Kidney epithelial cell (primary cell): ENCODE measurements at places on chromosomes 3 and 15.

GRCh38 chr3:132256989-132257388 lies 60.2 kb upstream of the ACP3 start:
- no peak for DNase-seq

DNA sequence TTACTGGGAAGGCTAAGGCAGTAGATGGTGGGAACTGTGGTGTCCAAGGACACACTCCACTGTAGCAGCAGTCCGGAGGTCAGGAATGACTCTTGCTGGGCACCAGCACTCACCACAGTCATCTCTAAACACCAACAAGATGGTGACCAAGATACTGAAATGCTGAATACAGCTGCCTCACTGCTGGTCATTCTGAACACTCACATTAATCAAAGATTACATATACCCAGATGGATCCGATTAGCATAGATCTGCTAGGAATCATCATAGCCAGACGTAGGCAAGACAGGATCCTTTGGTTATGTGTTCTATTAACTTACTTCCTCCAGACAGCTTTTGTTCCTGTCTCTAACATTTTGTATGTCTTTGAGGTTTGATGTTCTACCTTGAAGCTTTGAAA lies 134.9 kb upstream of the BFSP2 start:
- no peak for DNase-seq

- DNase-seq: no peak
Measured at GRCh38 chr3:63908081-63908736, 4.0 kb downstream of the SCAANT1 start.

- DNase-seq: no peak
Measured at GRCh38 chr3:138908846-138909245, 38.1 kb downstream of the FOXL2 start.

DNA sequence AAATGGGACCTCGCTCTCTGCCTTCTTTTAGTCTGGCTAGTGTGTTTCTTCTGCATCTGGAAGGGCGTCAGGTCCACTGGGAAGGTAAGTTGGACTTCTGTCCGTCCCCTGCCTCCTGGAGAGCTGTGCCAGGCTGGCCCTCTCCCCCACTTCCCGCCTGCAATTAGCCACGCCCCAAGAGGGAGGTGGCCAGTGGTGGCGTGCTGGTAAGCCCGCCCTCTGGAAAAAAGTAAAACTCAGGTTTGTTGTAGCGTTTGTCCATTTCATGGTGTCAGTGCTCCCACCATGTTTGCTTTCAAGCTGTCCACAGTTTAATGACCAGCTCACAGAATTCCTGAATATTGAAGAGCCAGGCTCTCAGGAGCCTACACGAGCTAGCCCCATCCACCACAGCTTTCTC lies 55.6 kb downstream of the SLC6A6 start:
- DNase-seq: no peak

DNA sequence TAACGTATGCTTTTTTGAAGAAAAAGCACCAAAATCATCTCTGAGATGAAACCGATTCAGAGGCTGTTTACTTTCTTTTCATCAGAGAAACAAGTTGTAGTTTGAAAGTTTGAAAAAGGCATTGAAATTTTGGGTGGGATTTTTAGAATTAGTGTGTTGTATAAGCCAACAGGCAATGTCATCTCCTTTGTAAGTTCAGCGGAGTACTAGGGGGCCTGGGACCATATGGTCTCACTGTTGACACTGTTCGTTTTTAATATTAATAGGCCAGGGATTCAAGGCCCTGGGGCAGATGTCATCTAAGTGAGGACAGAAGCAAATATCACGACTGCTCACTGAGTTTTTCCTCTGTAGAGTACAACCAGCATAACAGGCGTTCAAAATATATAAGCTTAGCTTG lies 256.2 kb upstream of the RARB start:
- DNase-seq: no peak

GRCh38 chr15:85316244-85316934 lies 64.0 kb upstream of the AKAP13 start:
- DNase-seq: no peak

- DNase-seq: no peak
Measured at GRCh38 chr3:141330235-141330634, 38.1 kb upstream of the ZBTB38 start.

DNA sequence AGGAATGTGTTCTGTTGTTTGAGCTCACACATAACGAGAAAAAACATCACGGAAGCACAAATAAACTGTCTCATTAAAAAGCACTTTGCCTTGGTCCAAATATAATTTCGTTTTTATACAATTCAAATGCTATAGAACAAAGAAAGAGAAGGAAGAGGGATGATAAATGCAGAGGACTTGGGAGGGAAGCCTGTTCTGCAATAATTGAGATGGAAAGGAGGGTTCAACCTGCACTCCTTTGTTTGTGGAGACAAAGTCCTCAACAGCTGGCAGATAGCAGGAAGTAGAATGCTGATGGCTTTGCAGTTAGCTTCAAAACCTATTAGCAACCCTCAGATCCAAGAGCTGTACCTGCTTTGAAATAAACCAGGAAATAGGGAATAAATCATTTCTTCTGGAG lies 1010.8 kb downstream of the FHIT start:
- DNase-seq: no peak

DNA sequence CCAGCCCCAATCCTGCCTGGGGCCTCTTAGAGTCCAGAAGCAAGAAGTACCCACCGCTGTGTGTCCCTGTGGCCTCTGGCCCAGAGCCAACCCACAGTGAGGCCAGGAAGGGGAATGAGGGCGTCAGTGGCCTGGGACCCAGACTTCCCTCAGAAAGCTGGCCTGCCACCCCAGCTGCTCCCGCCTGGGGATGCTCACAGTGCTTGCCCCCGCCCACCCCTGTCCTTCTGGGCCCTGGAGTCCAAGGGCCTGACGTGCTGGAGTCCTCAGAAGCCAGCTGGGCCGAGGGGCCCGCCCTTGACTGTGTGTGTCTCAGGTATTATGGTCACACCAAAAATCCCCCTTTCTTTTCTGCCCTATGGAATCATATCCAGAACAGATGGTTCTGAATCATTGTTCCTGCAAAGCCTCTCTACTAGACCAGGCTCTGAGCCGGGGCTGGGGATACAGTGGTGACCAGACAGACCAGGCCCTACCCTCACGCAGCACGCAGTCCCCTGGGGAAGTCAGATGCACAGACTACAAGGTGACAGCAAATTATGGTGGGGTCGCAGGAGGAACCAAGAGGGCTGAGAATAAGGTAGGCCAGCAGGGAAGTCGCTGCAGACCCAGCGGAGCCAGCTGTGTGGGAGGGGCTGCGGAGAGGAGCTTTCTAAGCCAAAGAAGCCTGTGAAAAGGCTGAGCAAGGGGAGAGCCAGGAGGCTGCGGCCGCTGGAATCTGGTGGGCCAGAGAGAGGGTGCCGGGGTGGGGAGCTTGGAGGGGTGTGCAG lies 99.1 kb downstream of the VGLL4 start:
- no peak for DNase-seq

- no peak for DNase-seq
Measured at GRCh38 chr15:76155731-76156130, 95.9 kb downstream of the TMEM266 start.

GRCh38 chr3:162842549-162843216 lies 1346.1 kb downstream of the OTOL1 start:
- no peak for DNase-seq

GRCh38 chr3:139430493-139430892 lies 41.0 kb upstream of the COPB2 start:
- DNase-seq: no peak

DNA sequence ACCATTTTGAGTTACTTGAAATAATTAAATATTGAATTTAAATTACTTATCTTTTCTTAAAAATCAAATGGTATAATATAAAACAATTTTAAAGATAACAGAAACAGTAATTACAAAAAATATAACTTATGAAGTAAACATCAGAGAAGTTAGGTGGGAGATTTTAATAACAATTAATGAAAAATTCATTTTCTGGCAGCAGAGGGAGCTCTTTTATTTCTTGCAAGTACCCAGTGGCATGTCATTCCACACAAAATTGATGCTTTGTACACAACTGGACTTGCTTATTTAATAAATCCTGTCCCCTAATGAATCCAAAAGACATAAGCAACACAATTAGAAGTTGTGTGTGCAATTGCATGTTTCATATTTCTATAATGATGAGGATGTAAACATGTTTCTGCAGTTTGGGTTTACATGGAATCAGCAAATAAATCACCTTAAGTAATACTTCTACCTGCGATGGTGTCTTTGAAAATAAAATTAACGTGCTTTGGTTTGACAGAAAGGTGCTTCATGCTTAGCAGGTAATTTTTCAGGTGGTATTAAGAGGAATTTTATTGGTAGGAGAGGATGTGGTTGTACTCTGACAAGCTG lies 861.3 kb downstream of the ZPLD1 start:
- DNase-seq: no peak

DNA sequence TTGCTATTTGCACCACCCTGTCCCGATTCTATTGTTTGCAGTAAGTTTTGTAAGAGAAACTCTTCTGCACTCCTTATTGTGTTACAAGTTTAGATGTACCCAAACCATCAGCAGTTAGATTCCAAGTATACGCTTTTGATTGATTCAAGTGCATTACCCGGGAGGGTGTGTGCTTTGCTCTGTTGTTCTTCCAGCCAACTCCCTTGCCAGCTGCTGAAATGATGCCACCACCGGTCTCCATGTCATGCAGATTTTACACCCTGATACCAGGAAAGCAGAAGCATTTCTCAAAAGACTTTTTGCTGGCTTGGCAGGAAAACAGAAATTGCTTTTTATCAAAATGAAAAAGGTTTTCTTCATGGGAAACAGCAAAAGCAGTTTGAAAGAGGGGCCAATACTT lies 1006.6 kb upstream of the CFAP20DC start:
- no peak for DNase-seq

DNA sequence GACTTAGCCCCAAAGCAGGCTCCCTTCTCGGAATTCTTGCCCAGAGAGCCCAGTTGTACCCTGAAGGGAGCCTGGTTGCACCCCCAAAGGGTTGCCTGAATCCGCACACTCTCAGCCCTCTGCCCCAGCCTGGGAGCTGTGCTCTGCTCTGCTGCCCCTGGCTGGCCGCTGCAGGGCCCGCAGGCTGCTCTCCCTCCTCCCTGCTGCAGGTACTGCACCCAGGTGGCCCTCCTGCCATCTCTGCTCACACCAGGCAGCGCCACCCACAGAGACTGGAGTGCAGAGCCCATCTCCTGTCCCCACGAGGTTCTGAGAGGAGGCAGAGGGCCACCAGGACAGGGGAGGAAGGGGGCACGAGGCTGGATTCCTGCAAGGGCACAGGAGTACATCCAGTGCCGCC lies 134.2 kb upstream of the NSMCE3 start:
- no peak for DNase-seq

GRCh38 chr15:89809093-89809786 lies 5.4 kb downstream of the ANPEP start:
- no peak for DNase-seq

DNA sequence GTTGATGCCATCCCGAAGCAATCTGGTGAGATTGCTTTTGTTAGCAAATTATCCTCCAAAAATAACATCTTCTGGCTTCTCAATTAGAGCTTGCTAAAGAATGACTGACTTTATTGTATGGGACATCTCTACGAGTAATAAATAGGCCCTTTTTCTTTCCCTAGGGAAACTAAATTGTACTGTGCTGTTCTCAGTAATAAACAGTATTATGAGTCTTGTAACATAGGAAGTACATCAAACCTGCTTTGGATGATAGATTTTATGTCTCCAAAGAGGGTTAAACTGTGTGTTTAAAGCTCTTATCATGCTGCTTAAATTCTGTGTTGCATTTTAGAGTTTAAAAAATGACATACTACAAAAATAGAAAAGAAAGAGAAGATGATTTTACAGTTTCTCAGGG lies 153.4 kb upstream of the THRB start:
- no peak for DNase-seq

DNA sequence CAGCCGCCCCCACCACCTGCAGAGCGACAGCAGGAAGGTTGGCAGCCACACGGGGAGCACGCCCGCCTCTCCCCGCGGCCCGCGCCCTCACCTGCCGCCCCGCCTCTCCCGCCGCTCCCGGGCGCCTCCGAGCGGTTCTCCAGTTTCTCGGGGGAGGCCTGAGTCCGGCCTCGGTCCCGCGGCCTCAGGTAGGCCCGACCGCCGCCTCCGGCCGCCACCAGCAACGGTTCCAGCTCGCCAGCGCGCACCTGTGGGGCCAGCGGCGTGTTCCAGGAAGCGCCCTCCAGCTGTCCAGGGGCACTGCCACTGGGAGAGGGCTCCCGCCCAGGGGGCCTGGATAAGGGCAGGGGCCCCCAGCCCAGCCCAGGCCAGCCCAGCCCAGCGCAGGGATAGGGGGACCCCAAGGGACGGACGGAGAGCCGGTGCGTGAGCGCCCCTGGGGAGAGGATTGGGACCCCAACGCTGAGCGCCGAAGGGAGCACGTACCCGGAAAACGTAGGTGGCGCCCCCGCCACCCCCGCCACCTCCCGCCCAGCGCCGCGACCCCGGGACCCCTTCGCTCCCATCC lies 2.2 kb downstream of the LTK start:
- DNase-seq: no peak

GRCh38 chr3:40853474-40853873 lies 328.7 kb downstream of the ZNF621 start:
- no peak for DNase-seq

- DNase-seq: no peak
Measured at GRCh38 chr3:14606669-14607339, 44.8 kb upstream of the CCDC174 start.

DNA sequence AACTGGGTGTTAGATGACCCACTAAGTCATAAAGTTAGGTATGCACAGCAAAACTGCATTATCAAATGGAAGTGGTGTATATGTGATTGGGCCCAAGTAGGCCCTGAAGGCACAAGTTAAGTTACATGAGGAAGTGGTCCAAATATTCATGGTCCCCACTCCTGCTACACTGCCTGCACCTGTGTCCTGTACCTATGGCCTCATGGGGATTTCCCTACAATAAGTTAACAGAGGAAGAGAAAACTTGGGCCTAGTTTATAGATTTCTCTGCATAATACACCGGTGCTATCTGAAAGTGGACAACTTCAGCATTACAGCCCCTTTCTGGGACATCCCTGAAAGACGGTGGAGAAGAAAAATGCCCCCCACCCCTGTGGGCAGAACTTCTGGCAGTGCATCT lies 41.5 kb downstream of the STRIT1 start:
- DNase-seq: no peak

- DNase-seq: no peak
Measured at GRCh38 chr3:190432216-190432615, 17.5 kb downstream of the TMEM207 start.

GRCh38 chr3:73459711-73460110 lies 165.0 kb downstream of the PDZRN3 start:
- DNase-seq: no peak

GRCh38 chr3:177410730-177411129 lies 213.4 kb upstream of the TBL1XR1 start:
- no peak for DNase-seq

- no peak for DNase-seq
Measured at GRCh38 chr3:109265295-109265694, 51.0 kb downstream of the DPPA2 start.

- no peak for DNase-seq
Measured at GRCh38 chr3:99933971-99934750, 116.5 kb downstream of the CMSS1 start.
